ENCODE measurements at places on chromosomes 11 and 22.

- DNase-seq = peak; percentile 66
Measured at GRCh38 chr11:95790933-95791708, 823 bp downstream of the CEP57 start.

- no peak for DNase-seq
Measured at GRCh38 chr11:66619080-66619554, 2.7 kb downstream of the RBM14 start.

- no peak for DNase-seq
Measured at GRCh38 chr11:93540337-93540736, 2.9 kb downstream of the SMCO4 start.

GRCh38 chr11:26229257-26229656, 102.7 kb upstream of the ANO3 start:
- DNase-seq = no peak

DNA sequence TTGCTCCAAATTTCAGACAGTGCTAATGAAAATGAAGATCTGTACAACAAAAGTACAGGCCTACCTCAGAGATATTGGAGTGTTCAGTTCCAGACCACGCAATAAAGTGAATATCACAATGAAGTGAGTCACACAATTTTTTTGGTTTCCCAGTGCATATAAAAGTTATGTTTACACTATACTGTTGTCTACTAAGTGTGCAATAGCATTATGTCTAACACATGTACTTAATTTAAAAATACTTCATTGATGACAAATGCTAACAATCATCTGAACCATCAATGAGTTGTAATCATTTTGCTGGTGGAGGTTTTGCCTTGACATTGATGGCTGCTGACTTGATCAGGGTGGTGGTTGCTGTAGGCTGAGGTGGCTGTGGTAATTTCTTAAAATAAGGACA, 60.6 kb upstream of the E2F8 start:
- no peak for DNase-seq

- peak; percentile 43 for DNase-seq
Measured at GRCh38 chr11:209275-210121, 2.0 kb downstream of the RIC8A start.

DNA sequence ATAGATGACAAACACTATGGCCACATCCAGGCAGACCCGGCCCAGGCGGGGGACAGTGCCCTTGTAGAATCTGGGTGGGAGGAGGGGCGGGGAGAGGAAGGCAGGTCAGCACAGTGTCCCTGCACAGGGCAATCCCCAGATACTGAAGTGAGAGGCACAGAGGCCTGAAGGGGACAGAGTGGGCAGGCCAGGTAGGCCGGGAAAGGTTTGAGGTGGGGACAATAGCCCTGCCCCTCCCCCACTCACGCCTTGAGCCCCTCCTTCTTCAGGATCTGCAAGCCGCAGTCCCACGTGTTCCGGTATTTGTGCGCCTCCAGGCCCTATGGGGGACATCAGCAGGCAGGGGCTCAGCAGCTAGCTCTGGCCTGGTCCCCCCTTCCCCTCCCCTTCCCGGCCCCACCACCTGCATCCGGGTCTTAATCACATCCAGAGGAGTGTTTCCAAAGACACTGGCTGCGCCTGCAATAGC, 2.3 kb downstream of the SLC25A1 start:
- no peak for DNase-seq

DNA sequence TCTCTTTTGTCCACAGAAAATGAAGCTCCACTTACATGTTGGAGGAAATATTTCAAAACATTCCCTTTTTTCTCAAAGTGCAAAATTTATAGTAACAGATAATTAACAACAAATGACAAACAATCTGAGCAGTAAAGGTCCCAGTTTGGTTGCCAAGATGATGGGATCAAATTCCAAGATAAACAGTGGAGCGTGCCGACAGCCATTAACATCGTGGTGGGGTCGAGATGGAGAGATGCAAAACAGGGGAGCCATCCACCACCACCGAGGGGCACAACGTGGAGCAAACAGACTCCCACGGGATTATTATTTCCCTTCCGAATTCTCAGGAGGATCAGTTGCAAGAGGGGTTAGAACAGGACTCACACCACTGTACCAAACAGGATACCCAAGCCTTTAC, 17.2 kb downstream of the MPPED2 start:
- DNase-seq = no peak

- no peak for DNase-seq
Measured at GRCh38 chr22:46801331-46801811, 38.9 kb downstream of the TBC1D22A start.

DNA sequence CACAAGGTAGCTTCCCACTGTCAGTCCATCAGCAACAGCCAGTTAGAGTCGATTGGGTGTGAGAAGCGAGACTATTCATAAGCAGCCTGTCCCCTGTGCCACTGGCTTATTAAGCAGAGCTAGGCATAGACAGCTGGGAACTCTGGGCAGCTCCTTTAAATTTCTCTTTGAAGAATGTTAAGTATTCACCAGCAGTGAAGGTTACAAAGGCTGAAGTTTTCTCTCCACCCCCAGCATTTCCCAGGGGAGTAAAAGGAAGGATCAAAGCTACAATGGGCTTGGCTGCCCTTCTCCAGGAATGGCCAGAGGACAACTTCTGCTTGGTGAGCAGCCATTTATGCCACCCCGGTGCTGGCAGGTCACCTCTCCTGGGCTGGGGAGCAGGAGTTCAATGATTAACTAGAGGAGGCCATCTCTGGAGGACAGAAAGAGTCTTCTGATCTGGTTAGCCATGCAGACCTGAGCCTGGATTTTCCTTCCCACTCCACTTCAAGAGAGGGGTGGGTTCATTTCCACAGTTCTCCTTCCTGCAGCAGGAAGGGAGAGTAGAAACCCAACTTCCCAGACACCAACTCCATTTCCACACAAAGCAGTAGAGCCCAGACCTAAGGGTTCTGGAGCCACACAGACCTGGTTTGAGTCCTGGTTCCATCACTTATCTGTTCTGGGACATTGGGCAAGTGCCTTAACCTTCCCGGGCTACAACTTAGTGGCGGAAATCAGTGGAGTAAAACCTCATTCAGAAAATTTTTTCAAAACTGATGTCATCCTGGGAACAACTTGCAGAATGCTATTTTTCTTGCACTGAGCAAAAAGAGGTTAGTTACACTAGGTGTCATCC, 22.6 kb downstream of the POU2AF3 start:
- no peak for DNase-seq

DNA sequence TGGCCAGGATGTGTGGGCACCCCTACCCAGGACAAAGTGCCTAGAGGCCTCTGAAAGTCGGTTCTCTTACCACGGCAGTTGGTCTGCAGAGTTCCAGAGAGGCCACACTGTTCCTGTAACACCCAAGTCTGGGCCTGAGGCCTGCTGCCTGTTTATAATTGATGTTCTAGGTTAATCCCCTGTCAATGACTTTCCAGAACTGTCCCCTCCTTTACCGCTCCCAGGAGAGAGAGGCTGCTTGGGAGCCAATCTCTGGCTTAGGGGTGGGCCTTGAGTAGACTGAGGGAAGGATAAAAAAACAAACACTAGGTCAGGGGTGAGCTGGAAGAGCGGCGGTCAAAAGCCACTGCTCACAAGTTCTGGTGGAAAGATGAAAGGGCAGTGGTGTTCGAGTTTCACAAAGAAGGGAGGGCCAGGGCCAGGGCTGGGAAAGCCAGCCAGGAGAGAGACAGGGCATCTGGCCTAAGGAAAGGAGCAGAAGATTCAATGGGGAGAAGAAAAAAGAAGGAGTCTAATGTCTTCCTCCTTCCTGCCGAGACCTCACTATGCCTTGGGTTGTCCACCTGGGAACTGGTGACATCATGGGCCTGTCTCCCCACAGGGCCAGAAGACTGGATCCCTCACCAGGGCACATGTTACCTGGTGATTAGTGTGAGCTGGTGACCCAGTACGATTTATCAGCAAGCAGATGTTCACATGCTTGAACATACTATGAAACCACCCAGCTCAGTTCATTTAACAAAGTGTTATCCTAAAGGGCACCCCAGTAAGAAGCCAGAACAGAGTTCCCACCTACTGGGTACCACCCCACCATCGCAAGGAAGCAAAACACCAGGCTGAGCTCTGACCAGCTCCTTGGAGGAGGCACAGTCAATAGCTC, 50.2 kb downstream of the PC start:
- no peak for DNase-seq

DNA sequence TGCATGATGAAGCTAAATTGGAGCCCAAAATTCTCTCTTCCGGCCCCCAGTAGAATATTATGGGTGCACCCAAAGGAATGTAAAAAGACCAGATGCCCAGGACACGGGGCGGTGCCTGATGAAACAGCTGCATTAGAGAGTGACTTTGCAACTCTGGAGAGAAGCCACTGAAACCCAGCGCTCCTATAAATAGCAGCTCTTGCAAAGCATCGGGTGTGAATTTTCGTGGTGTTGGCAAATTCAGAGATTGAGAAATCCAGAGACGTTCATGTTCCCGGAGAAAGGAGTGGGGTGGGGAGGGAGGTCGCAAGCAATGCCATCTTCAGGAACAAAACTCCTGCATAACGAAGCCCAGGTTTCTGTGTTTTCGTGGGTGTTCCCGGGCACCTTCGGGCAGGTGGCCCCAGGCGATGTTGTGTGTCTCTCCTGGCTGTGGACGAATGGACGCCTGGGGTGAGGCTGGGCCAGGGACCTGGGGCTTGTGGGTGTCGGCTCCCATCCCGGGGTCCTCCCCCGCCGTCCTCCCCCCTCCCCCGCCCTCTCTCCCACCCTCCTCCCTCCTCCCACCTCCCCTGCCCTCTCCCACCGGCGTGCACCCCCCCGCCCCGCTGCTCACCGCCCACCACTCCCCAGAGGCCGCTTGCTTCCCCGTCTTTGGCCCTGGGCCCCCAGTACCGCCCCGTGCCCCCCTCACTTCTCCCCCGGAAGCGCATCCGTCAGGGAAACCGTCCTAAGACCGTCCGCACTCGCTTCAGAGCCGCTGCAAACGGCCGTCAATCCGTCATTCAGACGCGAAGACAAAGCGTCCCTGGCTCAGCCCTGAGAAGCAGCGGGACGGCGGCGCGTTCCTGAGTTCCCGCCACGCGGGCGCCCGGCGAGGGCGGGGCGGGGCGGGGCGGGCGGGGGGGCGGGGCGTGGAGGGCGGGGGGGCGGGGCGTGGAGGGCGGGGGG, 26.7 kb upstream of the TOLLIP start:
- DNase-seq = peak; percentile 81
